ENCODE measurements at places on chromosomes 4 and X.
A peak's percentile ranks its signal among the peaks of the same experiment; 100 is the strongest.

DNA sequence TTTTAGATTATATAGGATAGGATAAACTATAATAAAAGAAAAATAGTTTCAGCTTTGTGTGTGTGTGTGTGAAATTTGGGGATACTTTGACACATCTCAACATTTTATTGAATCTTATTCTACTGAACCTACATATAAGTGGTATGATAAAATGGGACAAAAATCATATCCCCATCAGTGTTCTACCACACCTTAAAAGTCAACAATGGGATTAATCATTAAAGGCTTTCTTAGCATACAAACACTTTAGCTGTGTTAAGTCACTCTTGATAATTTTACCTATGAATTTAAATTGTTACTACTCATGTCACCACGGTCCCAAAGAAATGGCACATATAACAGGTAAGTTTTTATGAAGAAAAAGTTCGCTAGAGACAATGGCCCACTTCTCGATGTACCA, 37.7 kb upstream of the LRBA start:
- DNase-seq, result no peak

GRCh38 chr4:8547108-8547911, 32.9 kb upstream of the GPR78 start:
- DNase-seq, result no peak

DNA sequence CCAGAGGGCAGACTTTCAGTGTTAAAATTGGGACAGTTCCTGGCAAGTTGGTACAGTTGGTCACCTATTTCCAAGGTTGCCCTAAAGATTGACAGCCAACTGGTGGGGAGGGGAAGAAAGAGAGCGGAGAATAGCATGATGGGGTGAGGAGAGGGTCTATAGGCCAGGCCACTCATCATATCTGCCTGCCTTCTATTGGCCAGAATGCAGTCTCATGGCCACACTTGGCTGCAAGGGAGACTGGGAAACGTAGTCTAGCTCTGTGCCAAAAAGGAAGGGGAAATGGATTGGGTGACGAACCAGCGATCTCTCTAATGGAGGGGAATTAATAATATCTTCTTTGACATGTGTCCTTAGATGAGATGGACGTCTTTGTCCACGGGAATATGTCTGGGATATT, 197.4 kb upstream of the ATP6AP2 start:
- DNase-seq, result no peak

- DNase-seq, result no peak
These were observed 47.1 kb upstream of the THOC2 start for GRCh38 chrX:123779908-123780396.

- DNase-seq, result no peak
These were observed 180.8 kb downstream of the RAPGEF2 start for GRCh38 chr4:159283696-159284095.

GRCh38 chr4:101172369-101172768, 175.0 kb downstream of the PPP3CA start:
- DNase-seq, result no peak

DNA sequence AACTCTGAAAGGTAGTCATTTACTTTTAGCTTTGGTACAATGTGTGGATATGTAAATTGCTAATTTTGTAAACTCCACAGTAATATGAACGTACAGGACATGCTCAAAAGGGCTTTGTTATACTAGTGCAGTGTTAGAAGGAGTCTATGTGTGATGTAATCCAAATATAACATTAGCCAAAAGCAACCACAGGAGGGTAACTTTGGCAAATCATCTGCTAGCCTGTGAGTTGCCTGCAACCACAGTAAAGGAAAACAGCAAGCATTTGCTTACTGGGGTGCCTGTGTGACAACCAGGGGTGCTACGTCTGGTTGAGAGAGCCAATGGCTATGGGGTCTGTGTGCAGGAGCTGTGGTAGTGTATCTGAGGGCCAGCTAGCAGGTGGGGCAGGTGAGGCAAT, 245.8 kb downstream of the ADAMTS3 start:
- no peak for DNase-seq

DNA sequence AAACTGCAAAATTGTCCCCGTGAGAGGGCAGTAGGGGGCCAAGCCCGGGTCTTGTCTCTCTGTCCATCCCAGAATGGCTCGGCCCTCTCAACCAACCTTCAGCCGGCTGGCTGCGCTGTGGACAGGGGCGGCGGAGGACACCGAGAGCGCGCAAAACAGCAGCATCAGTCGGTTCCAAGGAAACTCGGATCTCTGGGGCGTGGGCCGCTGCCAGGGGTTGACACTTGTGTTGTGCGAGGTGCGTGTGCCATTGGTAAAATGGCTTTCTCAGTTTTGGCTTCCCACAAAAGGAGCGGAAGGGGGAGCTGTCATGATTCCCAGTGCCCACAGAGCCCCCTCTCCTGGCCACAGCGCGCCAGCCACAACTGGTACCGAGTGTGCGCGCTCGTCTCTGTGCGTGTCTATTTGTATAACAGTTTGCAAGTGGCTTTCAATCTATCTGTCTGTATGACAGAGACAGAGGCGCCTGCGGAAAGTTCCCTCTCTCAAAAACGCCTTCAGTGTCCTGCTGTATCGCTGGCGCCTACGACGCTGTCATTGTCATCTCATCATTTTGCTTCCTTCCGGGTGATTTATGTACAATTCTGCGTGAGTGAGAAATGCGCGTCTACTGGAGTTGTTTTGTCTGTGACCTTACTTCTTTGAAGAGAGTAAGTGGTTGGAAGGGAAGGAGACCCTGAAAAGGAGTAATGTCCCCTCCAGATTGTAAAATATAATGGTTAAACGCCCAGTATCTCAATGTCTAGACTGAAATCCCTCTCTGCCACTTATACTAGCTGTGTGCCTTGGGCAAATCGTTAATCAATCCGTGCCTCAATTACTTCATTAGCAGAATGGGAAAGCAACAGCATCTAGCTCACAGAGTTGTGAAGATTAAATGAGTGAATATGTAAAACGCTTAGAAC, 1.8 kb downstream of the DKK2 start:
- DNase-seq, result no peak

DNA sequence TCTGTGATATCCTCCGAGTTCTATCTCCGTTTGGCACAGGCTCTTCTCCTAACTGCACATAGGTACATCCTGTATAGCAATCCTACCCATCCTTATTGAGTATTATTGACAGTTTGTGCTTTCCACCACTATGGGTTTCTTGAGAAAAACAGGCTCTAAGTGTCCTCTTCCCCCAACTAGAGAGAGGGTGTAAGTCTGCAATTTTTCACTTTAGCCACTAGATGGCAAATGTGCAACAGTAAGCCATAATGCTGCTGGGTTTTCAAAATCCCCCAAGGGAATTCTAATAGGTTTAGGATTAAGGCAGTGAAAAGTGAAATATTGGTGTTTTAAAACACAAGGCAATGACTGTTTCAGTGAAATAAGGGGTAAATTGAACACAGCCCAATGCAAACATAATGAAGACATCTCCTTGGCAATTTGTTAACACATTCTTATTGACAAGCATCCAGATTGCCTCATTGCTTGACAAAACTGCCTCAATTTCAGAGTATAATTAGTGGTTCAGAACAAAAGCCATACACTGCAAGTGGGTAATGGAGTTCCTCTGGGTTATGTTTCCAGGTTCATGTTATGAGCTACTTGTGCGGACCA, 239.0 kb upstream of the HTR2C start:
- no peak for DNase-seq

DNA sequence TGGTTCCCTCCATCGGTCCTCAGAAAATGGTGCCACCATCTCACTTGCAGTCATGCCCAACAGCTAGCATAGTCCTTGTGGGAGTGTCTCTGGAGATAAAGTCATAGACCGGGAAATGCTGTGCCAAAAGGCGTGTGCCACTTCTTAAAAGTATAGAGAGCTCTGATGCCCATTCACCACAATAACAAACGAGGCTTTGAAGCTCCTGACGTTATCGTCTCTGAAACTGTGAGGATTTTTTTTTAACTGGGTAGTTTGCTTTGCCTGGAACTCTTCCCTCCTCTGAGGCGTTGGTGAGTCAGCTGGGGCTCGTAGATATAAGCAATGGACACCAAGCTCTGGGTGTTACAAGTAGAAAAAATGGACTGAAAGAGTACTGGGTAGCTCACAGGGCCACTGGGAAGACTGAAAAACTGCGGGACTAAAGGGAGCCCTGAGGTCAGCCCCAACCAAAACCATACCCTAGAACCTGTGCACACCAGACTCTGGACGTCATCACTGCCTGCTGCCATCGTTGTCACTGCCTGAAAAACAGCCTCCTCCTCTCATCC, 89.4 kb upstream of the TRIM2 start:
- DNase-seq, result peak; percentile 50

DNA sequence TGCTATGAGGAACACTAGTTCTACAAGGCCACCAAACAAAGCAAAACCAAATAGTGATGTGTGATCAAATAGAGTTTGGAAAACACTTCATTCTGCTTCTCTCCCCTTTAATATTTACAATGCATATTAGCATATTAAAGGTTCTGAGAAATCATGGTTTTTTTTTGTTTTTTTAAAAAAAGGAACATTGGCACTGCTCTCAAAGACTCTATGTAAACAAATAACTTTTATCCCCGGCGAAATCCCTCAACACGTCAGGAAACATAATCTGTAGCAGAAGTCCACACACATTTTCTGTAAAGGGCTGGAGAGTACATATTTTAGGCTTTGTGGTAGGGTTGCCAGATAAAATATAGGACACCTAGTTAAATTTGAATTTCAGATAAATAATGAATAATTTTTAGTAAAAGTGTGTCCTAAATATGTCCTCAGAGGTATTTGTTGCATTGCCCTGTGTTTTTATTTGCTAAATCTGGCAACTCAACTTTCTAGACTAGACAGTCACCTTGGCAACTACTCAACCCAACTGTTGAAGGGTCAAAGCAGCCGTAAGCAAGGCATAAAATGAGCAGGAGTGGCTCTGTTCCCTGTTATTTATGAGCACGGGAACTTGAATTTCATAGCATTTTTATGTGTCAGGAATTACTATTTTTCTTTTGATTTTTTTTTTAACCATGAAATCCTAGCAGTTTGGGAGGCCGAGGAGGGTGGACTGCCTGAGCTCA, 8.6 kb downstream of the SPATA4 start:
- no peak for DNase-seq

DNA sequence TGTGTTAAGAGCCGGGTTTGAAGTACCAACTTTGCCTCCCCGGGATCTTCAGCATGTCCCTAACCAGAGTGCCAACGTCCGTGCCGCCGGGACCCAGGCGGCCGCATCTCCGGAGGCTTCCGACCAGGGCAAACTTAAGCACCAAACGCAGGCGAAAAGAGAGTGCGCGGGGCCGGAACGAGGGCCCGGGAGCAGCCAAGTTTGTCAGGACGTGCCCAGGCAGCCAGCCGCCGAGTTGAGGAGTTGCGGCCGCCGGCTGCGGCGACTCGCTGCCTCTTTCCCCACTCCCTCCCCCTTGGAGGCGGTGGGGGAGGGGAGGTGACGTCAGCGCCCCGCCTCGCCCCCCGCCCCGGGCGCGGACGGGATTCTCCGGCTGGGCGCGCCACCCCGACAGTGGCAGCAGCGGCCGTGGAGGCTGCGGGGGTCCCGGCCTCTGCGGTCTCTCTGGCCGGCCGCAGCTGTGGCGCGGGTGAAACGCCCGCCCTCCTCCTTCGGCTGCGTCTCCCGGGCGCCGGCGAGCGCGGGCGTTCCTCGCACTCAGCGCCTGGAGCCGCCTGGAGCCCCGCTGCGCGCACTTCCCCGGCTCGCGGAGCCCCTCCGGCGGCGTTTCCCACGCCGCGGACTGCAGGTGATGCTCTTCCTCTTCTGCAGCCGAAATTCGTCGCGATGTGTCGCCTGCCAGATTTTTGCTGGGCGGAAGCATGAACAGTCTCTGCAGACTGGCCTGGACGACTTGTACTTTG, 2.9 kb upstream of the FAT1 start:
- peak; percentile 30 for DNase-seq

DNA sequence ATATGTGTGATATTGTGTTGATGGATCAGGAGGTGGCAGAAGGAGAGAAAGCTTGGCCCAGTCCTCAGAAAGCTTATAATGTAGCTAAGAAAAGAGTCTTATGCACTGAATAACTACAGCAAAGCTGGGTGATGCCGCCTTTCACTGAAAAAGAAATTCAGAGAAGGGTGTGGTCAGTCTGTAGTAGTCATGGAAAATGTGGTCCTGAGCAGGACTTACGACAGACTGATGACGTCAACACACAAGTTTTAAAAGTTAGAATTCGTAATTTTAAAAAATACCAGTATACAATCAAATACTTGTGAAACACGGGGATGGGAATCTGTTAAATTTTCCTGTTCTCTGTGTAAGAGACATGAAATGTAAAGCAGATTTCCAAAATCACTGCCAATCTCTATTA, 87.0 kb upstream of the RAPGEF2 start:
- DNase-seq, result no peak

DNA sequence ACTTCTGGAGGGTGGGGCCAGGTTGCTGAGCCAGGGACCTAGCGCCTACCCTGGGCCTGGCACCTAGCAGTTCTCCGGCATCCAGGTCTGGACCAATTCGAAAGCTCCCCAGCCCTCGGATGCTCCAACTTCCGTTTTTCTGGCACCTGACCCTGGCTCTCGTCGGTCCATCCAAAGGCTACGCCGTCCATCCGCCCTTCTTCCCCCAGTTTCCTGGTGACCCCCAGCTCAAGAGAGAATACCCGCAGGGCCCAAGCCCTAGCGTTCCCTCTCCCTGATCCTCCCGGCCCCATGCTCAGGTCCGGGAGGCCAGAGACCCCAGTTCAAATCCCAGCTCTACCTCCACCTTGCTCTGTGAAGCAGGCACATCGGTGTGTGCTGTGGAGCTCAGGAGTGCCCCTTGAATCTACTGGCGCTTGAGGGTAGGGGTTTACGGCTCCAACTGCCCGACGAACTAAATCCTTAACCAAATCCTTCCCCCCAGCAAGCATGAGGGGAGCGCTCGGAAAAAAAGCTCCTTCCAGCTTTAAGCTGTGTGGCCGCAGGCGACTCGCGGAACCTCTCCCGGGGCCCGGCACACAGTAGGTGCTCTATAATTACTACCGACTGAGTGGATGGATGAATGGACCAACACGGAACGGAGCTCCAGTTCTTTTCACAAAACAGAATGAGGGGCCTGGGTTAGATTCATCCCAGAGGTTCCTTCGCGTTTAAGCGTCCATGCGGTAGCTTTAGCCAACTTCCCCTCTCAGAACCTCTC, 1.1 kb downstream of the CRMP1 start:
- no peak for DNase-seq

- DNase-seq, result no peak
These were observed 83.8 kb upstream of the GPR34 start for GRCh38 chrX:41604766-41605543.

- DNase-seq, result peak; percentile 37
These were observed 545.2 kb downstream of the C4orf33 start for GRCh38 chr4:129641179-129641578.
